ENCODE measurements at places on chromosomes 11 and 22.

GRCh38 chr11:11588891-11589290 lies 32.9 kb downstream of the GALNT18 start:
- DNase-seq: no peak

DNA sequence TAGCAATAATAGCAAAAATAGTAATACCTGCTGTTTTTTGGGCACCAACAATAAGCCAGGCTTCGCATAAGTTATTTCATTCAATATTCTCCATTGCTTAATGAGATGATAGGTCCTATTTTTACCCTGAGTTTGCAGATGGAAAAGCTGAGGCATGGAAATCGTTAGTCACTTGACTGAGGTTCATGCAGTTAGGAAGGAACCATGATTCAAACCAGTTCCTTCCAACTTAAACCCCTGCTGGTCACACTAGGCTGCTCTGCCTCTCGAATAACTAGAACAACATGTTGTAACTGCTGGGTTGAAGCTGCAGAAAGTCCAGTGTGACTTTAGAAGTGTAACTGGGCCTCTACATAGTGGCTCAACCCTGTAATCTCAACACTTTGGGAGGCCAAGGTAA lies 69.3 kb downstream of the SEZ6L start:
- no peak for DNase-seq

- DNase-seq: no peak
These were observed 143.3 kb upstream of the THY1 start for GRCh38 chr11:119566319-119566718.

DNA sequence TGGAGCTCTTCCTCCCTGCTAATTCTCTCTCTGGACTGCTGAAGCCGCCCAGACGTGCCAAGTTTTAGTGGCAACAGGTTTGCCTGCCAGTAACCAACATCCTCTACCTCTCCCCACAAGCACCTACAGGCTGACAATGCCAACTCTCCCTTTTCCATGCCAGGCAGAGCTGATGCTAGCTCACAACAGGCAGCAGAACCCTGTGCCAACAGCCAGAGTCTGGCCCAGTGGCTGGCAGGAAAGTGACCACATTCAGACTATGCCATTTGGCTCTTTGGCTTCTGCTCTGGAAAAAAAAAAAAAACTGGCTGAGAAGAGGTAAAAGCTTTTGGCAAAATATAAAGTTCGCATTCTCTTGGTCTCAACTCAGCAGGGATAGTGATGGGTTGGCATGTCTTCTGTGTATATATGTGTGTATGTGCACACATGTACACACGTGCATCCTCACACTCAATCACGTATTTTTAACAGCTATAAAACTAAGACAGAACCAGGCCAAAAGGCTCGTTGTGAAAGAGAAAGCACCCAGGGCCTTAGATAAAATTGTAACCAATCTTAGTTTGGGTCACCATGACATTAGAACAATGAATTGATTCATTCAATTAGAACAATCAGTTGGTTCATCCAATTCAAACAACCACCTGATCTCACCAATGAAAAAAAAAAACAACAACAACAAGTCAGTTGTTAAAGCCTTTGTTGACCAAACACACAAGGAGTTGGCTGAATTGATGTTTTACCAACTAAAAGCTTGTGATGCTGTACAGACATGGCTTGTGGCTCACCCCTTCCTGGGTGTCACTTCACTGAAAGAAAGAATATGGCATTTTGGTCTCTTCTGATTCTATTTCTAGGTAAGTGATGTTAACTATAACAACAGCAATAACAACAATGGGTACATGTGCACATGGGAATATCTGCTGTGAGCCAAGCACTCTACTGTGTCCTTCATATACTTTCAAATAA lies 48.6 kb downstream of the TRIM29 start:
- DNase-seq: no peak

- DNase-seq: no peak
These were observed 10.5 kb downstream of the SYNGR1 start for GRCh38 chr22:39360242-39360641.

DNA sequence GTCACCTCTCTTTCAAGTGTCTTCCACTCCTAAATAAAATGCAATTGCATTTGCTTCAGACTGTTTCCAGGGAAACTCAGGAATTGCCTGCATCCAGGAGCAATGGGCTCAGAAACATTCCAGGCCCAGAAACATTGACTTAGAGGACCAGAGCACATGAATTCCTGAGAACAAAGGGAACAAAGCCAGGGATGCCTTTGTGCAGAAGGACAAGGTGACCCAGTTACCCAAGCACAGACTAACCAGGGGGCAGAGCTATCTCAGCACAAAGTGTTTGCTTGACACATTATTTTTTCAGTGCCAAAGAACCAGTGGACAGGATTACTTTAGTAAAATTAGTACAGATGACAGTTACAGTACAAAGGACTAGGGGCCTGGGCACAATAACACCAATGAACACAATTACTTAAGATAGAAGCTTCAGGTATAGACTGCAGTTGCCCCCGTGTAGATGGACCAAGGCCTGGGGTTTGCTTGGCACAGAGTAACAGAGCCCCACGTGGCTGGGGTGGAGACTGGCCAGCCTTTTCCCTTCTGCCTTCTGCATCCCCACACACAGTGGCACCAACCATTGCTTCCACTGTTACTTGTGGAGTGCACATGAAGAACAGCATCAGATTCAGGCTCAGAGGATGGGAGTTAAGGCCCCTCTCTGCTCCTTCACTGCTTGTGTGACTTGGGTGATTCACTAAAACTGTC lies 500.8 kb downstream of the INSC start:
- DNase-seq: no peak

DNA sequence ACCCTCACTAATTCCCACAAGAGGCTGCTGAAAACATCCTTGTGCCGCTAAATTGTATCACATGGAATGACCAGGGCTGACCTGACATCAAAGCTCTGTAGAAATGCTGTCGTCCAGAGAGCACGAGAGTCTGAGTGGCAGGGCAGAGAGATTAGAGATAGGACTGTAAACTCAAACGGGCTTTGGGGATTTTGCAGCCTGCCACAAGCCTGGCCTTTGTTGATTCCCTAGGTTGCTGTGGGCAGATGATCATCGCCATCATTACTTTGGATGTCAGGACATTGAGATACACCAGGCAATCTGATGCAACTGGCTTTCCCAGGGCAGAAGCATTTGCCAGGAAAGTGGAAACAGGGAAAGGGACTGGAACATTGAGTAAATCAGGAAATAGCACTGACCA lies 131.6 kb downstream of the ETS1 start:
- DNase-seq: no peak

GRCh38 chr11:125268611-125269010 lies 104.1 kb downstream of the PKNOX2 start:
- no peak for DNase-seq

GRCh38 chr11:99555486-99555885 lies 534.7 kb downstream of the CNTN5 start:
- no peak for DNase-seq

DNA sequence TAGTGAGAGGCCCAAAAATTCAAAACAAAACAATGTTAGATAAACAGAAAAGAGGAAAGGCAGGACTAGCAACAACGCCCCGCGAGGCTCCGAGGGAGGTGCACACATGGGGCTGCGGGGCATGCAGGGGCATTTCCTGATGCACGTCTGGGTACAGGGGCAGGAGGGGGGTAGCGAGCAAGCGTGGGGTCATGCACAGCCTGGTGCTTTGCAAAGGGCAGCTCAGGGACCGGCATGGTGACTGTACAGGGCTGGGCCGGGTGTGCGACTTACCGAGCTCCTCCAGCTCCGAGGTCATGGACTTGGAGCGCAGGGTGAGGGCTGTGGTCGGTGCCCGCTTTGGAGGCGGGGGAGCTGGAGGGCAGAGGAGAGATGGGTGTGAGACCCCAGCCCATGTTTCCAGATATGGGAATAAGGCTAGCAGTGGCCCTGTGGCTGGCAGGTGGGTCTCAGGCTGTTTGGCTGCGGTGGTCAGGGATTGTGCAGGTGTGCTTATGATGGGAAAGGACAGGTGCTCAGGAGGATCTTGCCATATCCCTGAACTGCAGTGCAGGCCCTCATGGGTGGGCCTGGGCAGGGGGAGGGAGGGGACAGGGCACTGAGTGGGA lies 103.7 kb downstream of the CTTN start:
- DNase-seq: no peak

DNA sequence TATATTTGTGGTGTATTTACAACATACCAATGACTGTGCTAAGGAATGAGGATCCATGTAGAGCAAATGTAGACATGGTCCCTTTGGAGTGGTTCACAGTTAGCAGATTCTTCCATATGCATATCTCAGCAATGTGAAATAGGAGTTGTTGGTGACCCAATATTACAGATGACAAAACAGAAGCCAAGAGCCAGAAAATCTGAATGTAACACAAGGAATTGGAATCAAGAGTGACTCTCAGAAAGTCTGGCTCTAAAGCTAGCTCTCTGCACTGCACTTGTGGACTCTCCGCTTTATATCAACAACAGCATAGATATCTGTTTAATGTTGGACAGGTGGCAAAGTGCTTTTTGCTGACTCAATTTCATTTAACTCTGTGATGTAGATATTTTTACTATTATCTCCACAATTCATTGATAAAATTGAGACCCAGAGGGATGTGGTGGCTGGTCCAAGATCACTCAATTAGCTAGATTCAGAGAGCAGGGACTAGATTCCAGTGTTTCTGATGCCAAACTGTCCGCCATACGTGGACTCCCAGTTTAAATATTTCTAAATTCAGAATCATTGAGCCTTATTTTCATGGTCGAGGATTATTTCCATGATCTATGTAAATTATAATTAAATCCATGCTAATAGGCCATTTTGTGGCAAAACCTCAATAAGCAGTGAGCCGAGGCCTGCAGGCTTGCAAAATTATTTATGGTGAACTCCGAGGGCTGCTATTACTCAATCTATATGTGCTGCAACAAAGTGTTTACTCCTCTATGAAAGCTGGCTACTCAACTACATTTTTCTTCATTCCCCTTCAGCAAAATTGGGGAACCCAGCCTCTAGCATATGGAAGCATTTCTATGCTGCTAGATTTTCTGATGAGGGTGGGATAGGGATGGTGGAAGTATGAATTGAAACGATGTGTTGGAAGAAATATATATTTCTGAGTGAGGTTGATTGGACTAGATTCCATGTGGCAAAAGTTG lies 21.1 kb upstream of the TENM4 start:
- DNase-seq: no peak

- no peak for DNase-seq
These were observed 103.7 kb upstream of the CLMP start for GRCh38 chr11:123298488-123299447.

DNA sequence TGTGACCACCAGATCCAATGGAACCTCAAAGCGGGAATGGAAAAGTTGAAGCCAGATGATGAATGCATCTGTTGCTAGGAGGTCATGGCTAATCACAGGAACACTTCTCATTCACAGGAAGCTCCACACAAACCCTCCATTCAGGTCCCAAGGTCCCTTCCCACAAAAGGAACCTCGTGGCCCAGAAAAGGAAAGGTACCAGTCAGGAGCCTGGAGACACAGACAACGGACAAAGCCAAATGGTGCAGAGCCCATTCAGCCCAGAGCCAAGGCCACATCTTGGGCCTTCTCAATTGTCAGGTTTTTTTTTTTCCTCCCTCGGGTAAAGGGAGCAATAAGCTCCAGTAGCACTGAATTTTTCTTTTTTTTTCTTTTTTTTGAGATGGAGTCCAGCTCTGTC lies 87.0 kb downstream of the FAM168A start:
- DNase-seq: no peak

DNA sequence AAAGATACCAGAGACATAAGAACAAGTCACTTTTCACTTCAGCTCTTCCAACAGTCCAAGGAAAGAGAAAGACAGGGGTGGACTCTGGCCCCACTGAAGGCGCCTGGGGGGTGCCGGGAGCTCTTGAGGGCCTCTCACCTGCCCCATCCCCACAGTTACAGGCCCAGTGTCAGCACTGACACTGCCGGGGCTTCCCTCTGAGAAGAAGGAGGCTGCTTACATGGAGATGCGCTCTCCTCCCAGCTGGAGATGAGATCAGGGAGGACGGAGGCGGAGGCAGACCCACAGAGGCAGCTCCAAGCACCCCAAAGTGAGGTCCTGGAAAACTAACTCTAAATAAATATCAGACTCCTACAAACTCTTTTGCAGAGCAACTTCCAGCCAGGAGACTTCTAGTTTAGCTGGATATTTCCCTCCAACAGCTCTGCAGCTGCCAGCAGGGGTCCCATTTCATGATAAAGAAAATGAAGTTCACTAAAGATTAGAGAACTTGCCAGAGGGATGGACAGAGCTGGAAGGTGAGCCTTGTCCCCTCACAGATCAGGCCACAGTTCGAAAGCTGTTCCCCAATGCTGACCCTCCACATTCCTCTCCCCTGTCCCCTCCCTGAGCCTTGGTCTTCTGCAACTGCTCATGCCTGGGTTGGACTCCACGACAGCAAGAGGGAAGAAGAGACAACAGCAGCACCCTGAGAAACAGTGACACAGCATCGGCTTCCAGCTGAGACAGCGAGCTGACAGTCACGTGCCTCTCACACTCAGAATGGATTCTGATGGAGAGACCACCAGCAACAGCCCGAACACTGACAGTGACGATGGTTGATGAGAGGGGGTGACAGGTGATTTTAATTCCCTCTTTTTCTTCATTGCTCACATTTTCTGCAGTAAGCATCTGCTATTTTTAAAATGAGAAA lies 5.8 kb downstream of the CARS1 start:
- no peak for DNase-seq

- peak; percentile 86 for DNase-seq
These were observed 106.8 kb downstream of the RBFOX2 start for GRCh38 chr22:35921777-35922176.

- peak; percentile 72 for DNase-seq
These were observed 14.7 kb upstream of the MFRP start for GRCh38 chr11:119361056-119361787.

GRCh38 chr22:44143579-44143978 lies 37.1 kb upstream of the PARVG start:
- DNase-seq: no peak

- no peak for DNase-seq
These were observed 271.0 kb downstream of the CTTN start for GRCh38 chr11:70669281-70669680.

- DNase-seq: no peak
These were observed 33.6 kb downstream of the AHNAK start for GRCh38 chr11:62512961-62513360.

GRCh38 chr11:79404325-79404724 lies 36.5 kb downstream of the TENM4 start:
- DNase-seq: no peak

GRCh38 chr11:72263361-72263760 lies 19.4 kb upstream of the PHOX2A start:
- DNase-seq: no peak

DNA sequence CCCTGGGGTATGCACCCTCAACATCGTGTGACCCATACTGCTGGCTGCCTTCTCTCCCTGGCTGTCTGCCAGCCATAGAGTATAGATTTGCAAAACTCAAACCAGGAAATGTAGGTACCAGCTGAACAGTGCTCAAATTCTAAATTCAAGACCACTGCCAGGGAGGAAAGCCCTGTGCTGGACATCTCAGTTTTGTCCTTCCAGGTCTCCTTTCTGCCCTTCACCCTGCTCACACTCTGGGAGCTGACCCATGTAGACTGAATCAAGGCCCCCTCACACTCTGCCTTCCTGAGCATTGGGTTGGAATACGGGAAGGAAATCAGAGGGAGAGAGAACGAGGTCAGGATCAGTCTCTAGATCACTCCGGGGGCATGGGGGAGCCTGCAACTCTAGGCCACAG lies 12.4 kb upstream of the DRD2 start:
- no peak for DNase-seq

- DNase-seq: no peak
These were observed 16.1 kb upstream of the OR52K1 start for GRCh38 chr11:4466131-4466870.

GRCh38 chr11:2567026-2567671 lies 122.3 kb downstream of the KCNQ1 start:
- DNase-seq: no peak

Data from ACHN (cell line).